ENCODE measurements at places on chromosomes 11 and 22. TPM values are rescaled to one million over a fixed set of nuclear protein-coding genes. Genes with fewer than 3 reads are reported as not detected.

- DNase-seq = no peak
Measured at GRCh38 chr11:92480499-92480898, 255.9 kb downstream of the FAT3 start.

GRCh38 chr11:29022676-29023075 is 914.5 kb downstream of the METTL15 start:
- DNase-seq = no peak

GRCh38 chr11:120326228-120326627 is 1.1 kb downstream of the TLCD5 start:
- DNase-seq = no peak

- no peak for DNase-seq
Measured at GRCh38 chr22:18031695-18032454, 7.5 kb upstream of the MICAL3 start.

DNA sequence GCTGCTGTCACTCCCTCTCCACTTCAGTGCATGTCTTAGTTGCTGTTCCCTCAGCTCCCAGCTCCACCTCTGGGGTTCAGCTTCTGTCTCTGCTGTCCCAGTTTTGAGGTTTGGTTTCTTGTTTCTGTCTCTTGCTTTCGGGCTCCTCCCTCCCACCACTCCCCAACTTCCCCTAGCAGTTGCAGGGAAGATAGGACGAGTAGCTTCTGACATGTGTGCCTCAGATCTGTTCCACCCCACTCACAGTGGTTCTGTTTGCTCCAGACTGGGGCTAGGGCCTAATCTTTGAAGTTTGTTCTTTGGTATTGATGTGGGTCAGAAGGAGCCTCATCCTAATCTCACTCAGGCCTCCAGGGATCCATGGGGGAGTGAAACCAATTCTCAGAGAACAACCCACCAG is 2.6 kb upstream of the RRM1 start:
- DNase-seq = no peak

GRCh38 chr11:128536506-128536905 is 50.9 kb downstream of the ETS1 start:
- no peak for DNase-seq

DNA sequence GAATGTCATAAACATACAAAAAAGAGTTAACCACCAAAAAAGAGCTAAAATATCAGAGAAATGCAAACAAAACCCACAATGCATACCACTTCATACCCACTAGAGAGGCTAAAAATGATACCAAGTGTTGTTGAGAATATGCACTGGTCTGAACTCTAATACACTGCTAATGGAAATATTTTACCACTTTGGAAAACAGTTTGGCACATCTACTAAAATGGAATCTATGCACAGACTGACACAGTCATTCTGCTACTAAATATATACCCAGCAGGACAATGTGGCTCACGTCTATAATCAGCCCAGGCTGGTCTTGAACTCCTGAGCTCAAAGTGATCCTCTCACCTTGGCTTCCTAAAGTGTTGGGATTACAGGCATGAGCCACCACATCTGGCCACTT is 18.0 kb downstream of the MAPK1 start:
- DNase-seq = no peak

Gene SMTNL1
- total RNA-seq = not detected

Gene LINC01488
- total RNA-seq = not detected

Gene NCR3LG1
- total RNA-seq = 8.2 TPM

Gene C11orf16
- total RNA-seq = not detected
